Right cardiac atrium (tissue), 5 donors: ENCODE measurements at places on chromosomes 3 and 15.

DNA sequence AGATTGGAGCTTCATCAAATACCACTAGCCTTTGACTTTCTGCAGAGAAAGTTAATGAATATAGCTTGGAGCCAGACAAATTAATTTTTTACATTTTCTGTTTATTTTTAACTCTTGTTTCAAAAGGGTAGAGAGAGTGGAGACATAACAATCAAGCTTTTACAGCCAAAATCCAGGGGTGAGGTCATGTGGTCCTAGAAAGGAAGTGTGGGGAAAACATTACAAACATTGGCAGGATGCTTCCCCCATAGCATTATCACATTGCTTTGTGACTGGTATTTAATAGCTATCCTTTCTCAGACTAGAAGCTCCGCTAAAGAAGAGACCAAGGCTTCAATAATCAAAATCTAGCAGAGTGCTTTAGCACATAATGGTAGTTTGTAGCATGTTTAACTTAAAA lies 46.4 kb upstream of the PHLDB2 start:
- no peak for DNase-seq

DNA sequence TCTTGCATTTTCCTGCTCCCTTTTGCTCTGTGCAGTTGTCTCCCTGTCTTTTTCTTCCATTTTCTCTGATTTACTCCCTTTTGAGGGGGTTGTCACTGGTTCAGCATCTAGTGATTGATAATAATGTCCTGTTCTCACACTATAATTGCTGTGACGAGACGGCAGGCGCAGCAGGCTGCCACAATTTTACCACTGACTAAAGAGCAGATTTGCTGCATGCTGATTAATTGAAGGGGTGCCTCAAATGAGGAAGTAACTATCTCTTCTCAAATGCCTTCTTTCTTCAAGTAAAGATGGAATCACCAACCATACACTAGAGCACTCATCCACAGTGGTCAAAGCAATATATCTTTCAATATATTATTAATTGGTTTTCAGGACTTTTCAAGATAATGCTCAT lies 219.3 kb downstream of the CBLB start:
- DNase-seq: no peak

- peak; percentile 13 for DNase-seq
Measured at GRCh38 chr3:5787861-5788488, 600.5 kb downstream of the EDEM1 start.

- DNase-seq: no peak
Measured at GRCh38 chr3:60094392-60094947, 1044.6 kb upstream of the CFAP20DC start.

DNA sequence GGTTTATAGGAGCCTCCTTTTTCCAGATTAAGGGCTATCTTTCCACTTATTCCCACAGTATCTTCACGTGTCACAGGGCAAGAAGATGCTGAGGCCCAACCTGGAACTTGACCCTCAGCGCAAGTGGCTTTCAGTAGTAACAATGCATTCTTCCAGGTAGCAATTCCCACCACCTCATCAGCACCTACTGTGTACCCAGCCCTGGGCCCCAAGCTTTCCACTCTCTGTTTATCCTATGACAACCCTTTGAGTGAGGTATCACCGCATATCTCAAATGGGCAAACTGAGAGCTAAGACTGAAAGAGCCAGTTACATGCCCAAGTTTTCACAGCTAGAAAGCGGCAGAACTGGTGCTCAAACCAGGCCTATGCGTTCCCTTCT lies 88.2 kb downstream of the CPN2 start:
- DNase-seq: no peak

DNA sequence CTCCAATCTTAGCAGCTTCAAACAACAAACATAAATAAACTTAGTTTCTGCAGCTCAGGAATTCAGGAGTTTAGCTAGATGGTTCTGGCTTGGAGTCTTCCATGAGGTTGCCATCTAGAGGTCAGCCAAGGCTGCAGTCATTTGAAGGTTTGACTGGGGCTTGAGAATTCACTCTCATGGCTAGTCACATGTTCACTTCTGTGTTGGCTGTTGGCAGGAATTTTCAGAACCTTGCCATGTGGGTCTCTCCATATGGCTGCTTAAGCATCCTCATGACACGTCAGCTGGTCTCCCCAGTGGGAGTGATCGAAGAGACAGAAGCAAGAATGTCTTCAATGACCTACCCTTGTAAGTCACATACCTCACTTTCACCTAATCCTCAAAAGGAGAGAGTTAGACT lies 269.2 kb upstream of the CNTN3 start:
- DNase-seq: no peak

DNA sequence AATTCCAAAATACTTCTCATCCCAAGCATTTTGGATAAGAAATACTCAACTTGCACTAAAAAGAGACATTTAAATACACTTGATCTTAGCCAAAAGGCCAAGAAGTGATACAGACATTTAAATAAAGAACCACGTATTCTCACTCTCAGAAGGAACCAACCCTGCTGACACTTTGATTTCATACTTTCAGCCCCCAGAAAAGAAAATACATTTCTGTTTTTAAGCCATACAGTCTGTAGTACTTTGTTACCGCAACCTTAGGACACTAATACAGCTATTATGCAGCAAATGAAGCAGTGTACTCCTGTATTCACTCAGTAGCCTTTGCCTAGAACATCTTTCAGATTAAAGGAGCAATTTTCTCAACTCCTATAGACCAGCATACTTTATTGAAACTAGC lies 86.7 kb downstream of the TBC1D5 start:
- no peak for DNase-seq

GRCh38 chr15:31131853-31132375 lies 30.4 kb upstream of the TRPM1 start:
- DNase-seq: no peak

DNA sequence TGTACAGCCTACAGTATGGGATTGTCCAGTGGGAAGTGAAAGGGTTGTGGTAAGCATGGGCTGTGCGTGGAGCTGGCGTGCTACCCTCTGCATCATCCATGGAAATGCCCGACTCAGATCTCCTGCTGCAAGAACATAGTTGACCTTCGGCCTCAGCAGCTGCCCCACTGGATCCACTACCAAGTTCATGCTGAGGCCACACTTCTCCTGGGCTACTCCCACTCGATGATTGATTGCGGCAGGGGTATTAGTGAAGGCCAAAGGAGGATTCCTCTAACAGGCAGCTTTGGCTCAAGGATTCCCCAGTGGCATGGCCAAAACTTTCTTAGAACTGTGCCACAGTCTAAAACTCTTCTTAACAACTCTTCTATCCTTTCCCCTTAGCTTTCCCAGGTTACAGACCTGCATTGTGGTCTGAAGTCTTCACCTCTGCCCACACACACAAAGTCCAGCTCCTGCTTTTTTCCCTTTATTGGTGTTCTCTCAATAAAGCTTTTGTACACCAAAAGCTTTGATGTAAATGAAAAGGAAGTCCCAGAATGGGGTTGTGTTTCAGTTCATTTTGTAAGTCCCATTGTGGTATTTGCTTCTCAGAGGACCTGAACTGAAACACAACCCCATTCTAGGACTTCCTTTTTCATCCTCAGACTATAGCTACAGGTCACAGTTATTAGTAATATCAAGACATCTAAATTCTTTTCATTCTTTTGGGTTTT lies 4.9 kb upstream of the TBC1D5 start:
- no peak for DNase-seq

DNA sequence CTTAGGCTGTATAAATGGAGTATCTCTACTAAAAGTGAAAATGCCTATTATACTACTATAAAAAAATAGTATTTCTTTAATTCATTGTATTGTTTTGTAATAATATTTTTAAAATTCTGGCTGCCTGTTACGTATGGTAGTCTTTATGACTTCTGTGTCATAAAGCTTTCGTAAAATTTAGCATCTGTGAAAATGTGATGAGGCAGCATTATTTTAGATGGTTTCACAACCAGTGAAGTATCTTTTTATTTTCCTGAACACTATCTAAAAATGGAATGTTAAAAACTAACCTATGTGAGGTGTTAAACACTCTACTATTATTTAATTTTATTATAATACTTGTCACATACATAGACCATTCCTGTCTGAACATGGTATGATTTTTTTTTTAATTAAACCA lies 46.2 kb downstream of the LRCH3 start:
- DNase-seq: no peak

- DNase-seq: no peak
Measured at GRCh38 chr15:73474785-73475184, 31.8 kb downstream of the REC114 start.
